CD4-positive, alpha-beta T cell treated with Interleukin-6 at 100 ng/mL for 8 hours (primary cell): ENCODE measurements at places on chromosomes 11 and 22.

DNA sequence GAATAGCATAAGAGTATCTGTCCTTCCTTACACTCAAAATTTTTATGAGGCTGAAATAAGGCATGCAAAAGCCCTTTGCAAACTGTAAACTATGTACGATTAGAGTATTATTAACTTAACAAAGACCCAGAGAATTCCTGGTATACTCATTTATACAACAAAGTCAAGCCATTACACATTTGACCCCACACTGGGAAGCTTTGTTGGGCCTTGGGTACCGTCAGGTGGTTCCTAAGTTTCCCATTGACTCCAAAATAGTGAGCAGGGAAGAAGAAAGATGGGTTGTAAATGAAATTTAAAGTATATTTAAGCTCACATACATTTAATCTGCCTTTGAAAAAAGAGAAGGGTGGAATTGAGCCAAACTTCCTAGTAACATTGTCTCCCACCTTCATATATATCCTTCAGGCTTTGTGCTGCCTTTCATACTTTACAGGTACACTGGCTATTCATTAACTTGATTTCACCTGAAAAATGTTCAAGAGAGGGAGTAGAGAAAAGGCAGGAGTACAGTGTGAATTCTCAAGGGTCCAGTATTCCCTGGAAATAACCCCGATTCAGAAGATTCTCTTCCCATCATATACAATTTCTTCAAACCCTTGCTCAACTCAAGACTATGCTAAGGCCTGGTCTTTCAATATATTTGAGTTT, 68.6 kb downstream of the SOX6 start:
- DNase-seq = no peak

DNA sequence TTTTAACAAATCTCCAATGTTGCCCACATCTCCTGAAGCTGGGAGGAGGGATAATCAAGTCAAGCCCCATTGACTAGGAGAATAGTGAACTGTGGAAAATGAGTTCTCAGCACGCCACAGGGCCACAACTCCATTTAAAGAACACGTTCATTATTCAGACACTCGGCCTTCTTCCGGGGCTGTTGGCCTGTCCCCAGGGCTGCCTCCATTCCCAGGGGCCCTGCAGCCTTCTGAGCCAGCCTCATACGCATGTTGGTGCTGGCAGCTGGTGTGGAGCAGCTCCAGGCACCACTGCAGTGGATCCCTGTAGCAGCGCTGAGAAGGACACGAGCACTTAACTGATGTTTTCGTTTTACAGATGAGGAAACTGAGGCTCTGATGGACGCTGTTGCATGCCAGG, 87.5 kb upstream of the RCN1 start:
- no peak for DNase-seq

GRCh38 chr22:36493690-36494110, 12.3 kb upstream of the TXN2 start:
- DNase-seq = no peak

DNA sequence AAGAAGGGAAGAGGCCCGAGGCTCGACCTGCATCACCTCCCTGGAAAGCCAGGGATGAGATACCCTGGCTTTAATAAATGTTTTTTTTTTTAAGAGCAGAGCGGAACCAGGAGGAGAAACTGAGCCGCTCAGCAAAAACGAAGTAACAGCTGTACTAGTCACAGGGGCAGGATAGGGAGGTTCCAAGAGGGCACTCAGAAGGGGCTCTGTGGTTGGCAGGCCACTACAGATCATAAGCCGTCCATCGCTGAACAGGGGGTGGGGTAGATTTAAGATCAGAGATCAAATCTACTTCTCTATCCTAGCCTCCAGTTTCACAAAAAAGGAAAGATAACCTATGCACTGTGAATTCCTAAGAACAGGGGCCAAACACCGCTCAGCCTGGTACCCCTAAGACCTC, 625 bp downstream of the EIF3D start:
- DNase-seq = no peak

- DNase-seq = no peak
These were observed 34.7 kb upstream of the WNT7B start for GRCh38 chr22:46011627-46012181.

GRCh38 chr11:1051356-1052132, 15.0 kb upstream of the MUC6 start:
- no peak for DNase-seq

DNA sequence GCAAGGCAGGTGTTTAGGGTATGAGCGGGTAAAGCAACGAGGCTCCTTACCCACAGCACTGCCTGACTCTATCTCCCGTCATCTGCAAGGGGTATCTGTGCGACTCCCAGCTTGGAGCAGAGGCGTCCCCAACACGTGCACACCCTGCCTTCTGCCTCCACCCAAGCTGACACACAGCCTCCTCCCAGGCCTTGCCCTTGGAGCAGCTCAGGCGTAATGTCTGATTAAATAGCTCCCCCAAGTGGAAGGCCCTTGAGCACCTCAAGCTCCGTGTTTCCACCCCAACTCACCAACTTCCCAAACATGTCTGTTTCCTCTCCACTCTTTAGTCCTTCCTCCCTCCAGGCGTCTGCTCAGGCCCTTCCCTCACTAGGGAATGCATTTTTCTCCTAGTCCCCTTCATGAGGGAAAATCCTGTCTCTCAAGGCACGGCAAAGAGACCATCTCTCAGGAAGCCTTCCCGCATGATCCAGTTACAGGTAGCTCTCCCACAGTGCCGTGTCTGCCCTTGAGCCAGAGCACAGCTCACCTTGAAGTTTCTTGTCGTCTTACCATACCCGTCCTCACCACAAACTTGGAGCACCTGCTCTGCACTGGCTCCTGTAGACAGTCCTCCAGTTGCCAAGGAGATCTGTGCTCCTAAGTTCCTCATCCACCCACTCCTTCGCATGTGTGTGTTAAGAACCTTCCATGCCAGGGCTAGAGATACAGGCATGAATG, 15.8 kb downstream of the CYB5R2 start:
- peak; percentile 16 for DNase-seq

- no peak for DNase-seq
These were observed 107.0 kb upstream of the SESN3 start for GRCh38 chr11:95337972-95338429.
